Renal pelvis (tissue), 12 donors: ENCODE measurements at places on chromosomes 1 and 21. TPM values are rescaled to one million over a fixed set of nuclear protein-coding genes. Genes with fewer than 3 reads are reported as not detected.

DNA sequence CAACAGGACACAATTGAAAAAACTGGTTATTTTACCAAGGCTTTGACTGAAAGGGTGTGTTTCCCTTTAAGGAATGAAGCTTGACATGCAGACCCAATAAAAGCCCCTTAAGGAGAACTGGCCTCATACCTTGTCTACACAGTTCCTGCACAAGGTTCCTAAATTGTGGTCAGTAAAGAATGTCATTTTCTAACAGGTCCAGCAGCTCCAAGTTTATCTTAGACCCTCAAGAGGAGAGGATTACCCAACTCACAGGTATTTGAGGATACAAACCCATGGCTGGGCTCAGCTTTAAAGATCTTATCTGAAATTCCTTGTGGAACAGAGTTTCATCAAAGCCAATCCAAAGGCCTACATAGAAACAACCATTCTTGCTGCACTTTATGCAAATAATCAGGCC is 31.4 kb upstream of the CBR3 start:
- no peak for DNase-seq

Gene ITLN2
- not detected for polyA plus RNA-seq

DNA sequence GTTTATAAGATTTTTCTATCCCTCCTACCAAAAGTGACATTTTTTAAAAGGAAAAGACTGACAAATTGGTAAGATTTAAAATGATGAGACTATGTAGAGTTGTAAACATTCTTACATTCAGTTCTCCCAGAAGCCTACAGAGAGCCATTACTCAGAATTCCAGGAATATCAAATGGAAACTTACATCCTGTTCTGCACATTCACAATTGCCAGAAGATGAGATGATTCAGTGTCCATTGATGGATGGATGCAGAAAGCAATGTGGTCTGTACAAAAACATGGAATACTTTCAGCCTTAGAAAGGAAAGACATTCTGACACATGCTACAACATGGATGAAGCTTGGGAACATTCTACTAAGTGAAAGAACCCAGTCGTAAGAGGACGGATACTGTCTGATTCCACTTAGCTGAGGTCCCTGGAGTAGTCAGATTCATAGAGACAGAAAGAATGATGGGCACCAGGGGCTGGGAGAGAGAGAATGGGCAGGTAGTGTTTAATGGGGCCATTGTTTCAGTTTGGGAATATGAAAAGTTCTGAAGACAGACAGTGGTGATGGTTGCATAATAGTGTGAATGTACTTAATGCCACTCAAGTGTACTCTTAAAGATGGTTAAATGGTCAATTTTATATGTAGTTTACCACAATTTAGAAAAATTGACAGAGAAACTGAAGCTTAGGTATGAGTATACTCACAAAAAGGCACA is 16.6 kb downstream of the MX1 start:
- no peak for DNase-seq

DNA sequence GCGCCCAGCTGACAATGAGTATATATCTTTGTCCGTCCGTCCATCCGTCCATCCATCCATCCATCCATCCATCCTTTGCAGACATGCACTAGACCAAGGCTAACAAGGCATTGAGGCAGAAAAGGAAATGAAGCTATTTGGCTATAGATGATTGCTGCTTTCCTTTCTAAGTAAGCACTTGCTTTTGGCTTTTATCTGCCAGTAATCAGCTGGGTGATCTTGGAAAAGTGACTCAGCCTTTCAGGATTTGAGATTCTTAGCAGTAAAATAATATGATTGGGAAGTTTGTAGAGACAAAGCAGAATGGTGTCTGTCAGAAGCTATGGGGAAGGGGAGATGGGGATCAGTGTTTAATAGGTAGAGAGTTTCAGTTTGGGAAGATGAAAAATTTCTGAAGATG is 22.7 kb downstream of the ZFYVE9 start:
- no peak for DNase-seq

DNA sequence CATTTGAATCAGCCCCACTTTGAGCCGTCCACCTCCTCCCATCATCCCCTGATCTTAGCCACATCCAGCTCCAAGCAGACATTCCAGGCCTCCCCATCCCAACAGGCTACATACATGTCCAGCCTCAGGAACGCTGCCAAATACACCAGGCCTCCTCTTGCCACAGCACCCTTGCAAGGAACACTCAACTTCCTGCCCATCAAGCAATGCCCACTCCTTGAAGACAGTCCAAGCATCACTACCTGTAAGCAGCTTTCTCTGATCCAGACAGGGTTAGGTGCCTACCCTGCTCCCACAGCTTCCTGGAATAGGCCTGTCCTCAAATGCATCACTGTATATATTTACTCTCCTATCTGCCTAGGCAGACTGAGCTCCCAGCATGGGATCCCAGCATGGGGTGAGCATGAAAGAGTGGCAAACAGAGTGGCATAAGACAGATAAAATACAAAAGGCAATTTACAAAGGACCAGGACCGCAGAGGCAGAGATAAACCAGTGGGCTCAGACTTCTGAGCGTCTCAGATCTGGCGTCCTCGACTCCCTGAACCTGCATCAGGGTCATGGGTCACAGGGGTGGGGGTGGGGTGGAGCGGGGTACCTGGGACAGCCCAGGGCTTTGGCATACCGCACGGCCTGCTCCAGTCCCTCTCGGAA is 816 bp downstream of the HYI start:
- DNase-seq, result no peak

GRCh38 chr1:162538815-162539431 is 22.6 kb upstream of the UAP1 start:
- no peak for DNase-seq

GRCh38 chr1:118862755-118863154 is 125.4 kb downstream of the TBX15 start:
- DNase-seq, result no peak

DNA sequence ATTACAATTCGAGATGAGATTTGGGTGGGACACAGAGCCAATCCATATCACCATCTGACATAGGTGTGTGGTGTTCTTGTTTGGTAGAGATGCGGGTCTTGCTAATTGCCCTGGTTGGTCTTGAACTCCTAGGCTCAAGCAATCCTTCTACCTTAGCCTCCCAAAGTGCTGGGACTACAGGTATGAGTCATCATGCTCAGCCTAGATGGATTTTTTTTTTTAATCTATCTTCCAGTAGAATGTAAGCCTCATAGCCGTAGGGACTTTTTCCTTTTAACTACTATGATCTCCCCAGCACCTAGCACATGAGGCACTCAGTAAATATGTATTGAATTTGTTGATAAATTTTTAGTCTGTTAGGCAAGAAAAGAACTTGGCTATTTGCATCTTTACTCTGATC is 94.6 kb upstream of the TENT5C start:
- DNase-seq, result no peak

DNA sequence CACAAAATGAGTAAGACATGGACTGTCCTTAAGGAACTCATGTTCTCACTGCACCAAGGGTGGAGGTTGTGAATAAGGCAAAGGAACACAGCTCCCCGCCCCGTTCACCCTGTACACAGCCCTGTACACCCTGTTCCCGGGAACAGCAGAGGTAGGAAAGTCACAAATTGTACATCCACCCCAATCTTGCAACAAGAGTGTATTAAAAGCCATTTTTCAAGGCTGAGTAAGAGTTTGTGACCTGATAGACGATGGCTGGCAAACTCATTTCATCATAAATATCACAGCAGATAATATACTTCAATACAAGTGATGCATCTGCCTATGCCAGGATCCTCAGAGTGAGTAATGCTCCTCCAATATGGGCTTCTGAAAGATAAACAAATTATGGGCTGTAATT is 52.5 kb upstream of the CAMK1G start:
- no peak for DNase-seq

DNA sequence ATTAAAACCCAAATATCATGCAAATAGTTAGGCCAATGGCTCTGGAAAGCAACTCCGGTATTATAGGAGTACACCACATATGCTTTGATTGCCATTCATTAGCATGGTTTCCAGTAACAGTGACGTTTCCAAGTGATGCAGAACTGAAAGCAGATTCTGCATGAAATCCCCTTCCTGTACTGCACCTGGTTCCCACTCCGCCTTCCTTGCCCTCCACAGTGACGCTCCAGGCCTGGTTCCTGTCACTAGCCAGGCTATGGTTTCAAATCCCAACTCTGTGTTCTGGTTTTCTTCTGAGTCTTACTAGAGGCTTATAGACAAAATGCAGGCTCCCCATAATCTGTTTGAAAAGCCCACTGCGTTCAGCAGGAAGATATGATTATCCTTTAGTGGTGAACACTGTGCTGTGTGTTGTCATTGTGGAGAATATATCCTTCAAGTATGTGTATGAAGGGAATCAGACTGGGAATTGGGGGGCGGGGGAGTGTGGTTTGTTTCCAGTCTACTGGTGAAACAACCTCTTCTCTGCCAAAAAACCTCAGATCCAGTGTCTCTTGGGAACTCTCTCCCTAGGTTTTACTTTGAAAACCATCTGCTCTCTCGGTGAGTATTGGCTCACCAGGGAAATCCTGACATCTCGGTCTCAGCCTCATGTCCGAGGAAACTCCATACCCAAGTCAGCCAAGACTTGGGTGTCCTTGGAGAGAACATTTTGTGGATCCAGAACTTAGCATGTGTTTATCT is 78.7 kb downstream of the TYW3 start:
- no peak for DNase-seq

DNA sequence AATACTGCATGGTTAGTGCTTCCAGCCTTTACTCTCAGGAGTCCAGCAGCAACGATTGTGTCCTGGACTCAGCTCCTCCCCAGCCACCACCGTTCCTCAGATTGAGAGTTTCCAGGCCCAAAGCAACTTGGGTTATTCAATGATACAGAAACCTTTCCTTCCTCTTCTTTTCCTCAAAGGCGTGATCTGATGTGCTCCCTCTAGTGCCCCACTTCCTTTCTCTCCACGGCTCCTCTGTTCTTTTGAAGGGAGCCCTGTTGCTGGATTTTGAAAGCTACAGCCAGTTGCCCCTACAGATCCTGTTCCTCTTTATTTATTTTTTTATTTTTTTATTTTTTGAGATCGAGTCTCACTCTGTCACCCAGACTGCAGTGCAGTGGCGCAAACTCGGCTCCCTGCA is 14.1 kb downstream of the CRP start:
- no peak for DNase-seq

Gene CR1L
- 2.2 TPM for polyA plus RNA-seq

DNA sequence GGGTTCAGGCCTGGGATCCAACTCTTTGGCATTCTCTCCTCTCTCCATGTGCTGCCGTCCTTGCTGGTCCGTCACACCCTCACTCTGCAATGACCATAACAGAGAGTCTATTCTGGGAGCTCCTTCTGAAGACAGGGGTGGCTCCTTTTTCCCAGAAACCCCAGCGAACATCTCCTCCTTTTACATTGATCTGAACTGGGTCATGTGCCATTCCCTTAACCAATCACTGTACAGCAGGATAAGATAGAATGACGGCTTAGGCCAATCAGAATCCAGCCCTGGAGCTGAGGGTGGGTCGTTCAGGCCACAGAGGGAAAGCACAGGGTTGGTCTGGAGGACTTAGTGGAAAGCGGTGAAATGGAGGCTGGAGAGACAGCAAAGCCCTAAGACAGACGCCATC is 740.1 kb downstream of the MATN1 start:
- no peak for DNase-seq

GRCh38 chr1:40133839-40134238 is 27.3 kb upstream of the RLF start:
- DNase-seq, result no peak

DNA sequence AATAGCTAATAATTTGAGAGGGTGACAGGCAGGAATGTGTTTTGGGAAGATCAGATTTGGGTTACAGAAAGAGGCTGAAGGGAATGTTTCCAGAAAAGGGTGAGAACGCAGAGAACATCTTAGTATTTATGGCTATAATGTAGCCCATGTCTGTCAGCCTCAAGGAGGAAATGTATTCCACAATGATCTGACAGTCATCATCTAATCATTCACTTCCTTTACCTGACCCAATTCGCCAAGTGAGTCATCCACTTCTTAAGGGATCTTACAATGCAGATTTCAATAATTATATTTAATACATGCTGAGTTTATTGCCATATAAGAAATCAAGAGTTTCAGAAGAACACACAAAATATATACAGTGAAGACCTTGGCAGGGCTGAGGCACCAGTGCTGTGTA is 10.8 kb downstream of the TRIM45 start:
- no peak for DNase-seq

Gene TMEM52
- 1.5 TPM for polyA plus RNA-seq

DNA sequence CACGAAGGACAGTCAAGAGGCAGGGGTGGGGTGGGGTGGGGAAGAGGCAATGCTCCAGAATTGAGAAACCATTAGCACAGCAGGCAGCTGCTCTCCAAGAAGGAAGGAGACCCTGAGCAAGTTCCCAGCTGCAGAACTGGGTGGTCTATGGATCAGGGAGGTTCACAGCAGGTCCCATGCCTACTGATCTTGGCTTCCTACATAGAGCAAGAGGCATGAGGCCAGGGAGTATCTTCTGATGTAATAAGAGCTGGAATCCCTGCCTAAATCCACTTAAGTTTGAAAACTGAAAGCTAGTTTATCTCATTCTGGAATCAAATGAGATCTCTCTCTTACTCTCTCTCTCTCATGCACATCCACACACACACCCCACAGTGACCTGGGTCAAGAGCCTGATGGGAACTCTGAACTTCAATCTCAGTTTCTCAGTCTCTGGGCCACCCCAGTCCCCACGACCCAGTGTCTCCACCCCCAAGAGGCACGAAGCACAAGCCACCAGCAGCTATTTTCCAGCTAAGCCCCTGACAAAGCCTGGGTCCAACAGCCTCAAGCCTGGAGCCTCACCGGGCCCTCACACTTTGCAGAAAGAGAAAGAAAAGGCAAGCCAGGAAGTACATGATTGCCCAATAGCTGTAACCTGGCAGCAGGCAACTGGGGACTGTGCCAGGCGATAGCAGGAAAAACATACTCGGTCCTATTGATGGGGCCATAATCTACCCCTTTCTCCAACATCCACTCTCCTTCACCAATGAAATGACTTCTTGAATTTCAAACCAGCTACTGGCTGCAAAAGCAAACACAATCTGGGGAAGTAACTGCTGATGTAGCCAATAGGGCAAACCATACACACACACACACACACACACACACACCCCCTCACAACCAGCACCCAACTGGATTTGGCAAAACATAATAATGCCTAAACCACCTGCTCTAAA is 2.2 kb downstream of the NUAK2 start:
- DNase-seq, result no peak

DNA sequence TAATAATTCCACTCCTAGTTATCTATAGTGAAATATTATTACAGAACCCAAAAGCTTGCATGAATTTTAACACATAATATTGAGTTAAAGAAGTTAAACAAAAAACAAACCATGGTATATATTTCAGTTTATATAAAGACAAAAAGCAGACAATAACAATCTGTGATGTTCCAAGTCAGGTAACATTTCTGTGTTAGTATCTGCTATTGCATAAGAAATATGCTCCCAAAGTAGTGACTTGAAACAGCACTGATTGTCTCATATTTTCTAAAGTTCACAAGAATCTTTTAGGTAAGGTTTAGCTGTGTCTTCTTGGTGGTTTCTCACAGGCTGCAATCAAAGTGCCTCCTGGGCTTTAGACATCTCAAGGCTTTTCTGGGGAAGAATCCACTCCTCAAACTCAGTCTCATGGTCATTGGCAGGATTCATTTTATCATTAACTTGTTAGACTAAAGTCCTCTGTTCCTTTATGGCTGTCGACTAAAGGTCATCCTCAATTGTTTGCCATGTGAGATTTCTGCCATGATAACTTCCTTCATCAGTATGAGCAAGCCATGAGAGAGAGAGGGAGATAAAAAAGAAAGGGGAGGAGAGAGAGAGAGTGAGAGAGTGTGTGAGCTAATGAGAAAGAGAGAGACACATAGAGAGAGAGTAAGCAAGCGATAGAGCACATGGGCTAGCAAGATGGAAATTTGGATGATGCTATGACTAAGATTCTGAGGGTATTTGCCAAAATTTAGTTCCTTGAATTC is 19.9 kb downstream of the GBP1 start:
- DNase-seq, result no peak
